Activated CD4-positive, CD25-positive, alpha-beta regulatory T cell (primary cell): ENCODE measurements at places on chromosomes 3 and 15.

GRCh38 chr3:152539191-152539764 lies 270.5 kb downstream of the MBNL1 start:
- no peak for DNase-seq

DNA sequence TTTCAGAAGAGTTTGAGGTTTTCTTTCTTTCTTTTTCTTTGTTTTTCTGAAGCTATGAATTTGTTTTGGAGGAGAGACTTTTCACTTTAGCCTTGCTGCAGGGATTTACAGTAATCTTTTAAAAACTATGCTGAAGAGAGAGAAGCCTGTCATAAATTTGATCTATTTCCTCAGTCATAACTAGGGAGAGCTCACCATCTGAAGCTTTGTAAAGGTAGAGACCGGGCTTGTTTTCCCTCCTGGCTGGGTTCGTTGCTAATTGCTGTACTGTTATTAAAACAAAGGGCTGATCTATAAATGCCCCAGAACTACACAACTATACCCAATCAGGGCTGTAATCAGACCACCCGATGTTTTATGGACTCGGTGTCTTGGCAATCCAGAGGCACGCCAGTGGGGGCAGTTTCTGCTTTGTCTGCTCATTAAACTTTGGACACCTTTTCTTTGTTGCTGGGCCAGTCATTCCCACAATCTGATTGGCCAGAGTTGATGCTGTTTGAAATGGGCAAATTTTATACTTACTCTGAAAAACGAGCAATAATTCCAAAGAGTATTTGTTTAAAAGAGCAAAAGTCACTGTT lies 164.3 kb downstream of the CACNA1D start:
- DNase-seq, result no peak

- DNase-seq, result no peak
Observed at GRCh38 chr3:194861375-194861774, 175.7 kb downstream of the FAM43A start.

DNA sequence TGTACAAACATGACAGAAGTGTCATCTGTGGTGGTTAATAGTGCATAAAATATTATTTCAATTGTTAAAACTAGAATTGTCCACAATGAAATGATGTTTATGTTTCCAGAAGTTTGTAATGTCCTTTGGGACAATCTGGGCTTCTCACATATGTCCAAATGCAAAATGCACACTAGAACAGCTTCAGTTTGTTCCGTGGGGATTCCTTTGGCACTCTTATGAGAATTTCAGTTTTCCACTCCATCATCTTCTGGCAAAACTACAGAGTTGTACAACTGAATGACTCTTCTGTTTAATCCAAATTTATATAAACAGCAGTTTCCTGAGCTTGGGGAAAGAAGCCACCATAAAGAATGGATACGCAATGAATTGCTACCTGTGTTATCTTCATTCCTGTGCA lies 2.0 kb upstream of the OR5H6 start:
- DNase-seq, result no peak

DNA sequence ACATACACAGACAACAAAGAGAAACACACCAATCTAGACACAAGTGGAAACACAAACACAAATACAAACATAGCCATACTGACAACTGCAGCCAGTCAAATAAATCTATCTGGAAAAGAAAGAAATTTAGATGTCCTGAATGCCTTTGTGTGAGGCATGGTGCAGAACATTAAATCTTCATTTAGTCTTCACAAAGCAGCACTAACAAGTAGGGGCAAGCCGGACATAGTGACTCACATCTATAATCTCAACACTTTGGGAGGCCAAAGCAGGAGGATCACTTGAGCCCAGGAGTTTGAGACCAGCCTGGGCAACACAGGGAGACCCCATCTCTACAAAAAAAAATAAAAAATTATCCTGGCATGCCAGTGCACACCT lies 11.7 kb downstream of the MEGF11 start:
- no peak for DNase-seq

GRCh38 chr15:85839643-85840042 lies 44.9 kb upstream of the KLHL25 start:
- DNase-seq, result no peak

- no peak for DNase-seq
Observed at GRCh38 chr15:45107941-45108630, 5.9 kb downstream of the DUOX2 start.

- no peak for DNase-seq
Observed at GRCh38 chr3:14949126-14949525, 1.7 kb downstream of the NR2C2 start.

- DNase-seq, result no peak
Observed at GRCh38 chr15:69854521-69855181, 243.1 kb downstream of the TLE3 start.

GRCh38 chr3:104367000-104367399 lies 999.7 kb upstream of the ALCAM start:
- DNase-seq, result no peak

GRCh38 chr3:165466856-165467255 lies 270.7 kb upstream of the SLITRK3 start:
- DNase-seq, result no peak

DNA sequence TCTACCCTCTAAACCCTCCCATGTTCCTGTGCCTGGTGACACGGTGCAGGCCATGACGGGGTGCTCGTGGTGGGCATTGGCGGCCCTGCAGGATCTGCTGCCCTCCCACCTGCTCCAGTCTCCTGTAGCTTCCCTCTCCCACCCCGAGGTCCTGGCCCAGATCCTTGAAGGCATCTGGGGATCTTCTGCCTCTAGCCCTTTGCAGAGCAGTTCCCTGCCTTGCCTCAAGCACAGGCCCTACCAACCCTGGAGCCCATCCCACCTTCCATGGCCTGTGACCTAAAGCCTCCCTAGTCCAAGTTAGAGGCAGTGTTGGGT lies 27.5 kb upstream of the SEC13 start:
- no peak for DNase-seq

DNA sequence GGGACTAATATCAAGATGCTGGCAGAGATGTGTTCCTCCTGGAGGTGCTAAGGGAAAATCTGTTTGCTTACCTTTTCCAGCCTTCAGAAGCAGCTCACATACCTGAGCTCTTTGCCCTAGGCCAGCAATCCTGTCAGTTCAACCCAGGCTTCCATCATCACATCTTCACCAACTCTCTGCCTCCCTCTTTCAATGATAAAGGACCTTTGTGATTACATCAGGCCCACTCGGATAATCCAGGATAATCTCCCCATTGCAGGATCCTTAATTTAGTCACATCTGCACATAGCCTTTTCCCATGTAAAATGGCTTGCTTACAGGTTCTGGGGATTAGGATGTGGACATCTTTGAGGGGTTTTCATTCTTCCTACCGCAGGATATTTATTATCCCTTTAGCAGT lies 58.3 kb downstream of the NSUN3 start:
- DNase-seq, result no peak

- no peak for DNase-seq
Observed at GRCh38 chr3:32202496-32202895, 36.0 kb upstream of the CMTM8 start.

DNA sequence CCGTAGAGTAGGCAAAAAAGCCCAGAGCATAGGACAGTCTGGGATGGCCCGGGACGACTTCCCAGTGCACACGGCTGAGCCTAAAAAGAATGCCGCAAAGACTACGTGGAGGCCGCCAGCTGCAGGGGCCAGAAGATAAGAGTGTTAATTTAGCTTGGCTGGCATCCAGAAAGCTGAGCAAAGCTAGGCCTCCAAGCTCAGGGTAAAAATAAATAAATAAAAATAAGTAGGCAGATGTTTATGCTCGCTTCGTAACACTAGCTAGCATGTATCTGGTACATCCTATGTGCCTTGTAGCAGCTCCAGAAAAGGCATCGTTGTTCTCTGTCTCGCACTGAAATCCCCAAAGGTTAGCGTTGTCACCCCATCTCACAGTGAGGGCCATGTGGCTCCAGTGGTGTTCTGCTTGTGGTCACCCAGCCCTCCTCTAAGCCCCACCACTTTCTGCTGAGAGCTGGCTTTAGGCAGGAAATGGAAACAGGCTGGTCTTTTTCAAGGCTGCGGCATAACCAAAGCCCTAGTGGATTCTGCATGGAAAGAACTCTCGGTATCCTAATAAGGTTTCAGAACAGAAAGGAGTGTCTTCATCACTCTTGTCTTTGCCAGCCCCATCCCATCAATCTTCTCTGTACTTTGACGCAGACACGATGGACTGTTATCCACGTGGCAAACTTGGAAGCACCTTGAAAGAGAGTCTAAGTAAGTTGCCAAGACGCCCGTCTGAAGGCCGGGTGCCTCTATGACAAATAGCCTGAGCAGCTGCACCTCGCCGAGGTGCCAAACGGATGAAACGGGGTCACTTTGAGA lies 58.1 kb upstream of the MEF2A start:
- DNase-seq, result no peak

DNA sequence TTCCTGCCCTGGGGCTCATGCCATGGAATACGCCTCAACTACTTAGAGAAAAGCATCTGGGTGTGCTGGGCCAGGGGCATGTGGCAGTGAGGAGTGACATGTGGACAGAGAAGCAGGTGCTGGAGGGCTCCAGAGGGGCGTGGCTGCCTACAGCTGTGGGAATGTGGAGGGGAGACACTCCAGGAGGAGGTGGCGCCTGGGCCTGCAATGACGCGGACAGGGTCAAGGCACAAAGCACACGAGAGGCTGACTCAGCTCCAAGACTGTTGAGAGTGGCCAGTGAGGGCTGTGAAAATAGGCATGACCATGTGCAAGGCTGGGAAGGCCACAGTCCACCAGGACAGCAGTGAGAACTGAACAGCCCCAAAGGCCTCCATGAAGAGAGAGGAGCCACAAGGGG lies 48.5 kb downstream of the PTH1R start:
- DNase-seq, result no peak

DNA sequence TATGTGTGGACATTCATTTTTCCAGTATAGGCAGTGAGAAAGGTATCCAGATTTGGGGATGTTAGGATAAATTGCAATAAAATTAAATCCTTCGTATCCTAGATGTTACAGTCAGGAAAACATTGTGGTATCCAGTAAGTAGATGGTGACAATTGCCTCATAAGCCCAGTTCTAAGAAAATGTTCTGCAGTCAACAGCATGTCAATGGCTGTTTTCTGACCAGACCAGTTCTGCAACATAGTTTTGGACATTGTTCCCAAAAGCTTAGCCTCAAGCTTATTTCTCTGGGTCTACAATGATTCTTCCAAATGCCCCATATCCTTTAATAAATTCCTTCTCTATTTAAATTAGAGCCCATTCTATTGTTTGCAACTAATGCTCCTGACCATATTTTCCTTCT lies 480.7 kb downstream of the FHIT start:
- DNase-seq, result no peak

GRCh38 chr3:126517986-126518778 lies 609 bp upstream of the UROC1 start:
- DNase-seq, result no peak

DNA sequence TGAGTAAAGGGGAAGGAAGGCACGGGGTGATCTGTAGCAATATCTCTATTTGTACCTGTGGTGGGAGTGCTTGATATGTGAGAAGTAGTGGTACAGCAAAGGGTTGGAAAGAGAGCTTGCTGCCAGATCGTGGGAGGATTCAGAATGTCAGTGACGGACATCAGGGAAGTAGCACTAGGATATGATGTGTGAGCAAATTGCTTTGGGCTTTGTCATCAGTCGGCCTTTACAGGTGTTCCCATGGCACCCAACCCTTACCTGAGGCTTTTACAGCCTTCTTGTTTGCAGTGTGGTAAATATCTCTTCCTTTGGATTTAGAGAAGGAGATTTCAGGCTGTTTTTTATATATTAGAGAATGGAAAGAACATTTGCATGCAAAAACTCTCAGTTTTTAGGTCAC lies 29.8 kb downstream of the IL1RAP start:
- no peak for DNase-seq

- no peak for DNase-seq
Observed at GRCh38 chr15:38642689-38643270, 78.2 kb upstream of the RASGRP1 start.

DNA sequence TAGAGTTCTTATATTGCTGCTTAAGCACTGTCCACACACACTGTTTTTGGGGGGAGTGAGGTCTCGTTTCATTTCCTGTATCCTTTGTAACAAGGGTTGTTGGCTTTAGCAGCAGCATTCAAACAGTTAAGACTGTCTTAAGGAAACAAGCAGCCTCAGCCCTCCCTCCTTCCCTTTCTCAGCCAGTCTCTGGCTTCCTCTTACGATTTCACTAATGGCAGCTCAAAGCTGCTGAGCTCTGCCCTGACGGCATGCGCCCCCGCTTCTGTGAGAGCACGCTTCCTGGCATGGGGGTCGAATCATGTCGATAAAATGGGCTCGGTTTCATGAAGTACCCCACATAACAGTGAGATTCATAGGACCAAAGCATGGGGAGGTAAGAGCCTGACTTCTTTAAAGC lies 105.0 kb downstream of the KLHL25 start:
- peak; percentile 31 for DNase-seq

- DNase-seq, result peak; percentile 76
Observed at GRCh38 chr15:74375303-74375693, 7.9 kb upstream of the CYP11A1 start.

GRCh38 chr3:153573481-153573880 lies 411.5 kb downstream of the RAP2B start:
- no peak for DNase-seq

DNA sequence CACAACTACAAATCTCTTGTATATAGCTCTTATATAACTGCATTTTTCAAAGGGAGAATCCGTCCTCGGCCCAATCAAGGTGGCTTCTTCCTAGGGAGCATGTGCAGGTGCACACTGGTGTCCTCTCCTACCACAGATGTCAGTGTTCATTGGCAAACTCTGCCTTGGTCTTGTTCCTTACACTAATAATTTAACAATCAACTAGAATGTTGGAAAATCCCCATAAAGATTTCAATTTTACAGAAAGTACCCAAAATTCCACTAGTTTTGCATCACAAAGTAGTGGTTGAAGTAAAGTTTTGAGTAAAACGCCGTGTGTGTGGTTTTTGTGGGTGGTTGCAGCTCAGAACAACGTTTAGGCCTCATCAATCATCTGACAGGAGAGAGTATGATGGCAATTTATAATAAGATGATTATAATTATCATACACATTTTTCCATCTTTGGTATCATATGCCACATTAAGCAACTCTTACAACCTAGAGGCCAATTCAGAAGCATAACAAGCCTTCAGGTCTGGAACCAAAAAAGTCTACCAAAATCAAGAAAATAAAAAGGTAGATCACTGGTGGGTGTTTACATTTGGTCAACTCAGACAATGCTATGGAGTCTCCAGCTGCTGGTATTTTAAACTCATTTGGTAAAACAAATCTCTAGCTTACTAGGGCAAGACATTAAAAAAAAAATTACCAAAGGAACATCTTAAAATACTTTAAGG lies 128.9 kb upstream of the BHLHE40 start:
- DNase-seq, result no peak

GRCh38 chr3:121995161-121996137 lies 26.6 kb downstream of the ILDR1 start:
- DNase-seq, result no peak
